WTC11 (cell line): ENCODE measurements at places on chromosomes 16 and 17. TPM values are rescaled to one million over a fixed set of nuclear protein-coding genes. Genes with fewer than 3 reads are reported as not detected.

DNA sequence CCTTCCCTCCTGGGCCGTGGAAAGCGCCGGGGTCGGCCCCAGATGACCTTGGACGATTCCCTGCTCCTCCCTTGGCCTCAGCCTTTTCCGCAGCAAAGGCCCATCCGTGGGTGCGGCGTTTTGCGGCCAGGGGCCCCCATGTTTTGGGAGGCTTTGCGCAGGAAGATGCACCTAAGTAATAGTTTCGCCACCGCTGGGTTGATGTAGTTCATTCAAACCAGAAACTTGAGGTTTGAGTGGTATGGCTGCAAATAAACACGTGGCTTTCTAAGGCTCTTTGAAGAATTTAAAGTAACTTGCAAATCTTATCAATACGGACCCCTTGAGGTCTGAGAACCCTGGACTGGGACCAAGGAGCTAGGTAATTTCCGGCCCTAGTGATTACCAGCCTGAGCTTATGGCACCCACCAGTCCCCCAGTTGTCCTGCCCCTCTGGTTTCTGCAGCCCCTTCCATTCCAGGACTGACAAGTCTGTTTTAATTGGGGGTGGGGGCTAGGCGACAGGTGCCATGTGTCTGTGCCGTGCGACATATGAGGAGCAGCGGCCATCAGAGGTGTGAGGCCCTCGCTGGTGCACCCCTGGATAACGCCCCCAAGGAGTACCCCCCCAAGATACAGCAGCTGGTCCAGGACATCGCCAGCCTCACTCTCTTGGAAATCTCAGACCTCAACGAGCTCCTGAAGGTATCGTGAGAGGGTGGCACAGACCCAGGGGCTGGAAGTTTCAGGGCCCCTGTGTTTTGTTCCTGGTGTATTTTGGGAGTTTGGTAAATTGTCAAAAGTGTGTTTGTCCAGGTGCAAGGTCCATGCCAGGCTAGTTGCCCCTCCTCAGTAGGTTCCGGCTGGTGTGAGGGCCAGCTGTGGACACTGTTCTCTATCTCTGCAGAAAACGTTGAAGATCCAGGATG is 834 bp downstream of the MRPL12 start:
- DNase-seq = no peak

KRTAP4-1 gene
- total RNA-seq = not detected in 3 replicates

STH gene
- not detected in 3 replicates for total RNA-seq

- DNase-seq = no peak
Observed at GRCh38 chr17:63455417-63455816, 9.3 kb upstream of the CYB561 start.
